Memory B cell (primary cell): ENCODE measurements at places on chromosomes 6 and 20.

- DNase-seq, result no peak
Observed at GRCh38 chr20:38599410-38599882, 2.2 kb upstream of the ARHGAP40 start.

DNA sequence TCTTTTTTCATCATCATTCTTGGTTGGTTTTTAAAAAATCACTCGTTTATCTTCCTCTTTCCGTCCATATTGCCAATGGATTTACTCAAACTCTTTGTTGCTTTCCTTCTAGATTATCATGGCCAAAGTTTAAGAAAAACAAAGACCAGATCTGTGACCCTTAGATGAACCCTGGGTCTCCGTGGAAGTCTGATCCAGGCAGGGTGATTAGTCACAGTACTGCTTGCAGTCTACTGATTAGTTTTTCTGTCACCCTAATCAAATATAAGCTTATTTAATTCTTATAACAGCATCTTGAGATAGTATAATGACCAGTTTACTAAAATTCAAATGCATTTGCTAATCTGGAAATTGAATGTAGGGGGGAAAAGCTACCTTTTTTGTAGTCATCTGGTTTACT is 6.0 kb upstream of the SMIM28 start:
- no peak for DNase-seq

- DNase-seq, result no peak
Observed at GRCh38 chr6:6883011-6883410, 224.8 kb upstream of the RREB1 start.

GRCh38 chr20:45020236-45020886 is 54.0 kb downstream of the STK4 start:
- no peak for DNase-seq

DNA sequence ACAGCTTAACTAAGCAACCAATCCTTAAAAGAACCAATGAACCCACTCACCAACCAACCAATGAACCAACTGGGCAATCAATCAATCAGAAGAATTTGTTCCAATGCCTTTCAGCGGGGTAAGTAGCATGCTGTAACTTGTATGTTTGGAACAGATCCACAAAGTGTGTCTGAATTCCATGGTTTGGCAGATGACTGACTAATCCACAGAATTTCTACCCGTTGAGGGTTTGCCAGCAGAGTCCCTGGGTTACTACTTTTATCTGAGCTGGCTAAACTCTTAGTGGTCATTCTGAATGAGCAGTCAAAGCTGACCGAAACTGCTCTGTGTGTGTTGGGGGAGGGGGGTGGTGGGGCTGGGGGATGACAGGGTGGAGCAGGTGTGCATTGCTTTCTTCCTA is 125.0 kb upstream of the JAG1 start:
- no peak for DNase-seq

GRCh38 chr6:167855825-167856425 is 29.2 kb downstream of the AFDN start:
- no peak for DNase-seq

DNA sequence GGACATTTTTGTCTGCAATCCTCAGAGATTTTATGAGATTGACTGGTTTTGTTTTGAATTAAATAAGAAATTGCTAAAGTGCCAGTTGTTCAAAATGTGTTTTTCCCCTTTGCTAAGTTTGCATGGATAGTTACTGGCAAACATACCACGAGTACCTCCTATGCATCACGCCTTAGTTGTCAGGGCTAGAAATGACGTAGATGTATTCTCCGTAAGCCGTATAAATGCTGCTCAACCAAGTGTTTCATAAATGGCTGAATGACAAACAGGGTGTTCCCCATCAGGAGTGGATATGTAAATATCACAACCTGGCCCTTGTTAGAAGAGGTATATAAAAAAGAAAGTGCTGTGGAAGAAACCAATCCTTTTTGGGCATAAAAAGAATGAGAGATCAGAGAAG is 341.1 kb upstream of the ZFP64 start:
- DNase-seq, result no peak

DNA sequence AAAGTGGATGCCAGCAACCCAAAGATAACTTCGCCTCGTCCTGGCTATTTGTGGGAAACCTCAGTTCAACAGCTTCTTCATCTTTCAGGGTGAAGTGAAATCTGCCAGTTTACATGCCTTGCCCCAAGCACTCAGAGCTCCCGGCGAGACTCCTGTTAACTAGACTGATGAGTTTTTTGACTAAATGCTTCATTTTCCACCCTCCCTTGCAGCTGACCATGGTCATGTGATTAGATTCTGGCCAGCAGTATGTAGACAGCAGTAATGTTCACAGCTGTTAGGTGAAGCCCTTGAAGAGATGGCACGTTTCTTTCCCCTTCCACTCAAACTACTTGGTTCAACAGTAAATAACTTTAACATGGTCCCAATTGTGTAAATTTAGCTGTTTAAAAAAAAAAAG is 718.8 kb upstream of the FLRT3 start:
- no peak for DNase-seq

DNA sequence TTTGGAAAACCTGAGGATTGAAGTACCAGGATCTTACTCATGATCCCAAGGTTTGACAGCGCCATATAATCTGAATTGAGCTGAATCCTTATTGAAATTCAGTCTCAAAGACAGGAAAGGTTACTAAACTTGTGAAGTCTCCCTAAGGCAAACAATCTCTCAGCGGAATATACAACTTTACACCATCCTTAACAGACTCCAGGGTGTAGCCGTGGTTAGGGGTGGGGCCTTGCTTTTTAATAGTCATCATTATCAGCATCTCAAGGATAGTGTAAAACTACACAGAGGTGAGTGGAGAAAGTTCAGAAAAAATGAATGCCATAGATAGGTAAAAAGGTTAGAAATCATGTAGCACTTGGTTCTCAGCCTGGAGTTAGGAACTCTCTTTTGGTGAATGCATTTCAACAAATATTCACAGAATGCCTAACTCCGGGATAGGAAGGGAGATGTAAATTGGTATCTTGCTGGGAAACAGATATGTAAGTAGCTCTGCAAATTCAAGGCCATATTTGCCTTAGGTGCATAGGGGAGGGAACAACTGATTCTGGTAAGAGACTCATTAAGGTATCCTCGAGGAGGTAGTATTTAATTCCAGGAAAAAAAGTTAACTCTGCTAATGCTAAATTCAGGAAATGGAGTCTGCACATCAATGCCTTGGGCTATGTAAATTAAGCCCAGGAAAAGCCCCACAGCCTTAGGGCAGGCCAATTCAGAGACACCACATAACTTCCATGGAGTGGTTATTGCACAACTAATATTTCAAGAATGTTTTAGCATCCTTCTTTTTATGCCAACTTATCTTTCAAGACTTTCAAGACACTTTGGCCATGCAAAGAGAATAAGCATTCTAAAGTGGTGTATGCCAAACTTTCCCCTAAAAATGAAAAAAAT is 61.6 kb downstream of the SNAP25 start:
- DNase-seq, result no peak

DNA sequence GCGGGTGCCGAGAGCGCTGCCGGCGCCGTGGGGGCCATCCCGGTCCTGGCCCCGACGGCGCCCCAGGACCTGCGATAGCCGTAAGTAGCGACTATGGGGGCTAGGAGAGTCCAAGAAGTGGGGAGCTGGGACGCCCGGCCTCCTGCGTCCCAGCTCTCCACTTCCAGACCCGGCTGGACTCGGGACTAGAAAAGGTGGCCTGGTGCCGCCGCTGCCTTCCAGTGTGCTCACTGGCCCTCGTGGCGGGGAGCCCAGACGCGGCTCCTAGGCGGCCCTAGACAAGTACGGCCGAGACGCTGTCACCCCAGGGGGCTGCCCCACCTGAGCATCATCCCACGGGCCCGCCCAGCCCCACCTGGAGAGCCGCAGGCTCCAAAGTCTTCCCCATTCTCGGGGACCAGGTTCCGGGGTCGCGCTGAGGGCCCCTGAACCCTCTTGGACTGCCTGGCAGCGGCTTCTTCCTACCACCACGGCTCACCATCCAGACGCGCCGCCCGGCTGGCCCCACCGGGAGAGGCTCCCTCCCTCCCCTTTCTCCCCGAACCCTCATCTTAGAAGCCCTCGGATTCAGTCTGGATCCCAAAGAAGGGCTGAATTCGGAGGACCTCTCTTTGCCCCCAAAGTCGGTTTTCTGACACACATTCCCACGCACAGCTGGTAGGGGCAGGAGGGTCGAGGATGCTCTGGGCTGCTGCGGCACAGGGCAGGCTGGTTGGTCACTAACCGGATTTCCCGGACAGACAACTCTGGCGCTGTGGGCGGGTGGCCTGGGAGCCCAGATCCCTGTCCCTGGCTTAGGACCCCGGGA is 870 bp upstream of the MDFI start:
- DNase-seq, result no peak

DNA sequence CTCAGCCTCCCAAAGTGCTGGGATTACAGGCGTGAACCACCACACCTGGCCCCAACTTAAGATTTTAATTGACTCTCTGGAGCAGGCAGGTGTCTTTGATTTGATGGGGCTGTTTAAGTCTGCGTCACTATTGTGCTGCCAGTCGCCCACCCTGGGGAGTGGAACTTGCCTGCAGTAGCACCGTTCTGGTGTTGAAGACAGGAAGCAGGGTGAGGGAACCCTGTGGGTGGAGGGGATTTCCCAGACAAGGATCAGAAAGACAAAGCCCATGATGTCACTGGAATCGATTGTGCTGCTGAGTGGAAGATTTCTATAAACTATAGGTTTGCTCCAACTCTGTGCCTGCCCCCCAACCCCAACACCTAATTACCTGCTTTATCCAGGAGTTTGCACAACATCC is 11.0 kb downstream of the ALDH8A1 start:
- no peak for DNase-seq

DNA sequence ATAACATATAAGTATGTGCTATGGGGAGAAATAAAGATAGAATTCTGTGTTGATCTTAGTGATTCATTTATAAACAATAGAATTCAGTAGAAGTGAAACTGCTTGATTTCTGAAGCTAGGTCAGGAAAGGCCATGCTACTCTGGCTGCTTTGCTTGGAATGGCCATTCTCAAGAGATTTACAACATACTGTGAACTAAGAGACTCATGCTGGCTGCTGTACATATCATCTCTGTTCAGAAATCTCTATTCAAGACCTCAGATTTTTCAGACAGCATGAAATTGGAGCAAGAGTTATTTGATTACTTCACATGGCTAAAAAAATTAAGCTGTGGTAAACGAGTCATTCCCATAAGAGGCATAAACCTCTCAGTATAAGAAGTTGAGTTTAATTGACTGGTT is 662.6 kb downstream of the BCKDHB start:
- DNase-seq, result no peak

DNA sequence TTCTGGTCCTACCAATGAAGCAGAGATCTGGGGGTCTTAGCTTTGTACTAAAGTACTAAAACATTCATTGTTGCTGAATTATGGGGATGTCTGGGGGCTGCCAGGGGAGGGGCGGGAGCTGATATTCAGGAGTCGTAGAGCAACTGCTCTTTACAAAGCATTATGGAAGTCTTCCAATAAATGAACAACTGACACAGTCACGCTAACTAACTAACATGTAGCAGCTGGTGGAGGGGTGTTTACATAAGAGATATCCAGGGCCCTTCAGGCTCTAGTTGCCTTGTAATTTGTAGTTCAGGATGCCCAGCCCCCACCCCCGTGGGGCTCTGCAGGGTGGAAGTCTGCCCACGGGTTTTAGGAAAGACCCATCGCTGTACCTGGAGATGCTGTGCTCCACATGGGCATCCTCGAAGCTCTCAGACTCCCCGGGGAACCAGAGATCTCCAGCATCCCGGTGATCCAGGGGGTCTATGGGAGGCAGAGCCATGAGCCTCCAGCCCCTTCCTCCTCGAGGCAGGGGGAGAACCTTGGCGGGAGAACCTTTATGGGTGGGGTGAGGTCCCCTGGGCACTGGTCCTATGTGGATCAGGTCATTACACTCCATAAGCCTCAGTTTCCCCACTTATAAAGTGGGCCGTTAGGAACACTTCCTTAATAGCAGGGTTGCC is 3.4 kb downstream of the TREM2 start:
- DNase-seq, result no peak

DNA sequence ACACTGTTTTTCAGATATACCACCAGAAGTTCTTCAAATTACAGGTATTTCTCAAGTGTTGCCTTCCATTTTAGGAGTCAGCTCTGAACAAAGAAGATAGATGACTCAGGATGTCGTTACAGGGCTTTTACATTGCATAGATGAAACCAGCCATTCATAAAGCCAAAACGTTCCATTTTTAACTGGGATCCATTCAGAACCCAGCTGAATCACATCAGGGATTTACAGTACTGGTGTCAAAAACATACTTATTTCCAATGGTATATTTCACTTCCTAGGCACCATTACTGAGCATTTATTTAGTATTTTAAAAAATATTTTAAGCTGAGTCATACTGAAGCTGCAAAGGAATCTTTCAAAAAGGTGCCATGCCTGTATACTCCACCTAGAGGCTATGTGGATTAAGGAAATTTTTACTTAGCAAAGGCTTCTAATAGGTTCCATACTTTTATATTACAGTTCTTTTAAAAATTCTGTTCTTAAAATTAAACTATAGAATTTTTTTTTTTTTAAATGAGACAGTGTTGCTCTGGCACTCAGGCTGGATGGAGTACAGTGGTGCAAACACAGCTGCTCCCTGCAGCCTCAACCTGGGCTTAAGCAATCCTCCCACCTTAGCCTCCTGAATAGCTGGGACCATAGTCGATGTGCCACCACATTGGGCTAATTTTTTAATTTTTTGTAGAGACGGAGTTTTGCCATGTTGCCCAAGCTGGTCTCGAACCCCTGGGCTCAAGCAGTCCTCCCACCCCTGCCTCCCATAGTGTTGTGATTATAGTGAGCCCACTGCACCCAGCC is 2.6 kb downstream of the ASF1A start:
- no peak for DNase-seq

DNA sequence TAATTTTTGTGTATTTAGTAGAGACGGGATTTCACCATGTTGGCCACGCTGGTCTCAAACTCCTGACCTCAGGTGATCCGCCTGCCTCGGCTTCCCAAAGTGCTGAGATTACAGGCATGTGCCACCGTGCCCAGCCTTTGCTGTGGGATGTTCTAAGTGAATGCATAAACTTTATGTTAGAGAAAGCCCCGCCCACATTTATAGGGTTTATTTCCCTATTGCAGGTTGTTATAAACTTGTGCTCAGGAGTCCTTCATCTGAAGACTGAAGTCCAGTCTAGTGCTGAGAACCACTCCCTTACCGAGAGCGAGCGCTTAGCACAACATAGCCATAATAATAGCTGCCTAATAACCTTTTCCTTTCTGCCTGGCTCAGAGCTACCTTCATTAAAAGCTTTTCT is 75.4 kb upstream of the ZNF217 start:
- DNase-seq, result no peak

- DNase-seq, result no peak
Observed at GRCh38 chr6:25586927-25587326, 65.1 kb upstream of the SCGN start.

DNA sequence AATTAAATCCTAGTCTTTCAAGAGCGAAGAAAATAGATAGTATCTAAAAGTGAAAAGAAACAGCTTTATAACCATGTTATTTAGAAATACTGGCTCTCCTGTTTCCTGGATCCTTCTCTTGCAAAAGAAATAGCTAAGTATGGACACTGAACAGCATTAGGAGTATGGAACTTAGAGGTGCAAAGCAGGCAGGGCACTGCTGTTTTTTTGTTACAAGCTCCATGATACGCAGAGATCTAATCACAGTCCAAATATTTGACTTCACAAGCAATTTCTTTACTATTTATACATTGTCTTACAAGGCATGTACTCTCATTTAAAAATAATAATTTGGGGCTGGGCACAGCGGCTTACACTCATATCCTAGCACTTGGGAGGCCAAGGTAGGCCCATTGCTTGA is 7.6 kb downstream of the TRPC4AP start:
- no peak for DNase-seq

- DNase-seq, result no peak
Observed at GRCh38 chr6:99307295-99307907, 42.1 kb downstream of the FAXC start.
